Activated gamma-delta T cell treated with Interleukin-2 at 50 U/mL for 16 hours (primary cell): ENCODE measurements at places on chromosomes 3 and 15.

- no peak for DNase-seq
Observed at GRCh38 chr15:70017801-70018200, 79.9 kb downstream of the TLE3 start.

GRCh38 chr3:20182206-20182605, 3.8 kb downstream of the SGO1 start:
- no peak for DNase-seq

- DNase-seq = no peak
Observed at GRCh38 chr15:55226127-55226526, 29.4 kb upstream of the RSL24D1 start.

DNA sequence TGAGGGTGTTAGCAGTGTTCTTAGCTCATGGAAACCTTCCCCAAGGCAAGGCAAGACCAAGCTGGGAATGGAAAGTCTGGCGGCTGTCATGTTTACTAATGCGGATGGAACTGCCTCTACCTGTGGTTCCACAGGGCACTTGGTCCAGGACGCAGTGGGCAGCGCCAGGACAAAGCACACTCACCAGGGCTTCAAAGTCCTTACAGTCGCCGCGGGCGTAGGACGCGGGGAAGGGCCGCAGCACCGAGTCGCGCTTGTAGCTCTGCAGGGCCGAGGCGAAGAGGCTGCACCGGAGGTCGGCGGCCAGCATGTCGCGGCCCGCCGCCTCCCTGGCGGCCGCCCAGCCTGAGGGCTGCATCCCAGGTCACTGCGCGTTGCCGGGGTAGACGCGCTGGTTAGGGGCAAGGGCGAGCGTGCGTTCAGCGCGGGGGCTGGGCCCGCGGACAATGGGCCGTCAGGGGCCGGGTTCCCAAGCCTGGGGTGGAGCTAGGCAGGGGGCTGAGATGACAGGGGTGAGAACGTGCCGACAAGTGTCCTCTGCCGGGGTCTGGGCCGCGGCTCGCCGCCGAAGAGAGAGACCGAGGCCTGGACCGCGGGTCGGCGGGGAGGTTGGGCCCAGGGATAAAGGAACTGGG, 497 bp downstream of the PARP16 start:
- DNase-seq = no peak

GRCh38 chr15:81224232-81224631, 27.6 kb downstream of the IL16 start:
- DNase-seq = no peak

DNA sequence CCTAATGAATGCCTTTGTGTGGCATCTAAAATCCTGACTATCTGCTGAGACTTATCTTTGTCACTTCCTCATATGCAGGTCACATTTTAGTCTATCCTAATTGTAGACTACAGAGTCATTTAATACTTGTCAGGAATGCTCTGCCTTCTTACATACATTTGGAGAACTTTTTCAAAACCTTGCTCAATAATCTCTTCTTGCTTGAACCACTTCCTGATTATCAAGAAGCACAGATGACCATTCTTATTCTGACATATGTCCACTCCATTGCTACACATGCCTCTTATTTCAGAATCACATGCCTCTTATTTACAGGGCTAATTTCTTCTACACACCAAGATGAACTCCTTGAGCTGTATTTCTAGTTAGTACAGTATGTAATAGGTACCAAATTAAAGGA, 400.3 kb downstream of the TBC1D5 start:
- no peak for DNase-seq

DNA sequence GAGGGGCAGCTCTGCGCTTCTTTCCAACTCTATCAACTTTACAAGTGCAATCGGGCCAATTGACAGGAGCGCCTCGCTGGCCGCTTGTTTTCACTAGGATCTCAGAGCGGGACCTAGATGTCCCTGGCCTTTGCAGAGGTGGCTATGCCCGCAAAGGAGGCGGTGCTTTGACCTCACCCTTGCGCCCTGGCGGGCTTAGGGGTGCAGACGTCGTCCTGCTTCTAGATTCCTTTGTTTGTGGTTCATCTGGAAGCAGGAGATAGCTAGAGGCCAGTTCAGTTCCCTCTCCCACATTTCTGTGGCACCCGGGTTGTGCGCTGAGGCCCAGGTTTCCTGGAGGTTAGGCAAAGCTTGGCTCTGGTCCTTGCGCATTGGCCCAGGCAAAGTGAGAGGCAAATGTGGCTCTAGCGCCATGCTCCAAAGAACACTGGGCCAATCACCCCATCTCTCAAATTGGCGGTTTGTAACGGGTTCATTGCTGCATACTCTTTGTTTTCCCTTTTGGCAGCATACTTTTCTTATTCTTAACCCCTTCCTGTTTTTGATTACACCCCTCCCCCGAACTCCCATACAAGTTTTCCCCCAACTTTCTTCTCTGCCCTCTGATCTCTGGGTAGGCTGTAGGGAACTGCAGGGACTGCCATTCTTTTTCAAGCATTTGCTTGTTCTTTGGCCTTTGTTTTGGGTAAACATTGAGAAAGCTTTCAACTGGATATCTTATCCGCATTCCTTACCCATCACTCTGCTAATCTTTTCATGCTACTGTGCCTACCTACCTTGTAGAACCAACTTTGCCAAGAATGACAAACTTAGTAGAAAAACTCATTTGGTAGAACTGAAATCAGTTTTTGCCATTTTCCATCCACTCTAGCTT, 1.4 kb downstream of the PPM1L start:
- DNase-seq = peak; percentile 4

DNA sequence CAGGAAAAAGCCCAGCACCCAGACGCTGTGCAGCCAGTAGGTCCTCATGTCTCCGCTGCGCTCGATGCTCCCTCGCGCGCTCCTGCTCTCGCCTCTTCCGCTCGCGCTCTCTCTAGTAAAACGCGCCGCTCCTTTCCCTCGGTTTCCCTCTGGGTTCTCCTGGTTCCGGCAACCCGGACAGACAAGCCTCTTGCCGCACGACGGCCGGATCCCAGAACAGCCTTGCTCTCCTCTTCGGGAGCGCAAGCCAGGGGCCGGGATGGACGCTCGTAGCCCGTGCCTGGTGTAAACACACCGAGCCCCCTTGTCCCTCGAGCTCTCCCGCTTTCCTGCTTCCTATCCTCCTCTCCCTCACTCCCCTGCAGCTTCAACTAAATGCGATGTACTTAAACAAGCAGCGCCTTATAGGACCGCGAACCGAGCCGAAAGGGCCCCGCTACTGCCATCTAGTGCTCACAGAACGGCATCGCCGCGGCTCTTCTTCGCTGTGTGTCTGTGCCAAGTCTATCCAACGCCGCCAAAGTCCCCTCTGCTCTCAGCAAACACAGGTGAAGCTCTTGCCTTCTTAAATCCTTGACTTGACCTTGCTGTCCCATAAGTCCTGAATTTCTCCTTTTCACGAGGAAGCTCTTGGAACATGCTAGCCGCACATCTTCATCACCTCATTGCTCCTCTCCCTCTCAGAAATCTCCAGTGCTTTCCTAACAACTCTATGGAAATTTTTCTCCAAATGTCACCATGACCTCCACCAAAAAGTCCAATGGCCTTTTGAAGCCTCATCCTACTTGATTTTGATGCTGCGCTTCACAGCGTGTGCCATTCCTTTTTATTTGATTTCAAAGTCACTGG, 1037.2 kb downstream of the IGSF11 start:
- peak; percentile 4 for DNase-seq

DNA sequence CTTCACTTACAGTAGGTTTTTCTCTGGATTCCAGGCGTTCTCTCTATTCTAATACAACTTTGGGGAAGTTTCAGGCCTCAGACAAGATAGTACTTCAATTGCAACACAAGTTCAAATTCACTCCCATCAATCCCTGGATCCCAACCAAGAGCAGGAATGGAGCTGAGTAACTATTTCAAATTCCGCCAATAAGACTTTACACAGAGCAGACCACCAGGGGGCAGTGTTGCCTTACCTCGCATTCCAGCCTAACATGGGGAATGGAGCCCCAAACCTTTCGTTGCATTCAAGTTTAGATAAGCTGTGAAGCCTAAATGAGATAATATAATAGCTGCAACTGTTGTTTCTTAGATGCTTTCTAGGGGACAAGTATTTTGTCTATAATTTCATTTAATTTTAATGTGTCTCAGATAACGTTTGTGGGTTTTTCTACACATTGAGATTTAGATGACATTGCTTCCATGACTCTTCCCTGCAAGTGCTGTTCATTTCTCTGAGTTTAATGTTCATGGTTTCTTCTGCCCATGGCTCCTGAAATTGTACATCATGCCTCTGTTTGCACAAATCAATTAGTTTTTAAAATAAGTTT, 186.7 kb downstream of the NSUN3 start:
- peak; percentile 47 for DNase-seq

- no peak for DNase-seq
Observed at GRCh38 chr3:131636266-131636775, 133.6 kb upstream of the MRPL3 start.

GRCh38 chr3:50495609-50496423, 7.6 kb downstream of the CACNA2D2 start:
- no peak for DNase-seq

DNA sequence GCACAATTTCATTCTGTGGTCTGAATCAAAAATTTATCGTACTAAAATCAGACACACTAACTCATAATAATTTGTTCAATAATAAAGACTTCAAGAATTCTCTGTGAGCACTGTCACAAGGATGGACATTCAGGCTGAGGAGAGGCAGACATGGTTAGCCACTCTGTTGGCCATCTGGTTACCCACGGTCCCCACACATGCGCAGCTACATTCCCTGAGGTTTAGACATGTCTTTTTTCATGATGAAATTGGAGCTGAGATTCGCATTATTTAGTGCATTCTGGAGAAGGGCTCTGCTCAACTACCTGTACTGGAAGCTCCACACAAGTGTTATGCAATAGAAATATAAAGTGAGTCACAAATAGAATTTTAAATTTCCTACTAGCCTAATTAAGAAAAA, 156.9 kb downstream of the SUCNR1 start:
- DNase-seq = no peak

- DNase-seq = no peak
Observed at GRCh38 chr3:149663966-149664365, 6.1 kb upstream of the WWTR1 start.

- DNase-seq = no peak
Observed at GRCh38 chr3:14222457-14222856, 43.8 kb downstream of the LSM3 start.

- DNase-seq = no peak
Observed at GRCh38 chr3:150351398-150351797, 56.7 kb upstream of the TSC22D2 start.

DNA sequence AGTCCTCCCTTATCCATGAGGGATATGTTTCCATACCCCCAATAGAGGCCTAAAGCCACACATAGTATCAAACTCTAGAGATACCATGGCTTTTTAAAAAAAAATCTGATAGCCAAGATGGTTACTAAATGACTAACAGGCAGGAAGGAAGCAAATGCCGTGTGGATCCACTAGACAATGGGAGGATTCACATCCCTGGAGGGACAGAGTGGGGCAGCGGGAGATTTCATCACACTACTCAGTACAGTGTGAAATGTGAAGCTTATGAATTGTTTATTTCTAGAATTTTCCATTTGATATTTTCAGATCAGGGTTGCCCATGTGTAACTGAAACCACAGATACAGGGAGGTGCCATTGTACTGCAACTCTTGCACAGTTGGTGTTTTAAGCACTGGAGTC, 826.6 kb downstream of the SQOR start:
- no peak for DNase-seq

DNA sequence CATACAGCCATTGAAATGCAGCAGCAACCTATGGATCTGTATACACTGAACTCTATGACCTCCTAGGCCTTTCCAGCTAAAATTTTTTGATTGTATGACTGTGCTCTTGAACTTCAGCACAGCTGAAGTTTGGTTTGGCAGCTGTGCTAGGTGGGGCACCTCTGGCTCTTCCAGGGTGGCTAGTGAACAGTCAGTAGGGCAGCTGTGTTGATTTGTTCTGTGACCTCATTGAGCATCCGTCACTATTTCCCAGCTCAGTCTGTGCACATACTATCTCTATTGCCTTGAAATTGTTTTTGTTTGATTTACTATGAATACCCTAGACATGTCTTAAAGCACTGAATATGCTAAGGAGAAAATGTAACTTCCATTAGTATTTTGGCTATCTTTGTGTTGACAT, 363.2 kb upstream of the NAALADL2 start:
- DNase-seq = no peak

DNA sequence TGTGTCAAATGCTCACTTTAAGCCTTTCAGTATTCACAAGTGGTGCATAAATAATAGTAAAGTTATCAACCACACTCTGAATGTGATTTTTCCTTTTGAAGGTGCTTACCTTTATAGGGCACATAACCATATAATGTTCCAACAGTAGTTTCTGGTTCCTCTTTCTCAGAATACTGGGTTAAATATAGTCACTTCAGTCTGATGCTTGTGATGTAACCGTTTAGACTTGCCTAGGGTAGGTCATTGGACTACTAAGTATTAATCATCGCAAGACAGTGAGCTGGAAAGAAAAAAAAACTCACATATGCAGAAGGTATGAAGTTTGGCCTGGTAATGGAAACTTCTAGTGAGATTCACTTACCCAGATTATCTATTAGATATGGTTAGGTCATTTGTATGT, 1.9 kb downstream of the KBTBD8 start:
- no peak for DNase-seq

GRCh38 chr3:148466143-148466542, 231.6 kb upstream of the AGTR1 start:
- no peak for DNase-seq

GRCh38 chr3:69250014-69250413, 127.6 kb upstream of the LMOD3 start:
- DNase-seq = no peak

DNA sequence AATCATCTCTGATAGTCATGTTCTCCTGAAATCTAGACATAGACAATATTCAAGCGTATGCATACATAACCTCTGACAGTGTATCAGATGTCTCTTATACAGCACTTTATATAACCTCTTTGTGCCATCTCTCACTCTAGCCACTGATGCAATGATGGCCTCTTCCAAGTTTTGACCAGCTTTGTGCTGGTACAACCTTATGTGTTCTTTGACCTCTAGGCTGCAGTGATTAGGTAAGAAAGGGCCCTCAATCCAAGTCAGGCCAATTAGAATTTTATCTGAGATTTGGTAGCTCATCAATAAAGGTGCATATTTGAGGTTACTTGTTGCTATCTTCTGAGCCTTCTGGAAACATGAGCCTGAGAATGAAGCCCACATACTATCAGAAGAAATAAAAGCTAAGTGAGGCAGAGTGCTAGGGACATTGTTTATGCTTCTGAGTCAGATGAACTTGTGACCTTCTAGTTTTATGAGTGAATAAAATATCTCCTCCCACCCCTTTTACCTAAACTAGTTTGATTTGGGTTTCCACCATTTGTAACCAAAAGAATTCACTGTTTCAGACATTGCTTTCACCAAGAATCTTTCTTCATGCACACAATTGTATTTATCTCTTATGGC, 283.2 kb upstream of the SUCLG2 start:
- DNase-seq = no peak

DNA sequence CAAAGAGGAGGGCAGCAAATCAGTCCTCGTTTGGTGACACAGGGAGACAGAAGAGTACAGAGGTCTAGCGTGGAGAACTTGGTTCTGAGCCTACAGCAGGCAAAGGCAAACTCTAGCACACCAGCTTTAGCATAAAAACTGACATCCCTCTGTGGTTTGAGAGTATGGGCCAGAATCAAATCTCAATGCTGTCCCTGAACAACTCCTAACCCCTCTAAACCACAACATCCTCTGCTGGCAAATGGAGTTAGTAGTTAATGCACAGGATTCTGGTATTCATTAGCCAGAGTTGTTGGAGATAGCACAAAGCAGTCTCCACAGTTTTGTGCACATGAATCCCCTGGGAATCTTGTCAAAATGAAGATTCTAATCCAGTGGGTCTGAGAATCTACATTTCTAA, 315.8 kb downstream of the NTRK3 start:
- DNase-seq = no peak

GRCh38 chr3:150765949-150766720, 3.2 kb upstream of the SIAH2 start:
- DNase-seq = no peak
